ENCODE measurements at places on chromosomes 4 and X. TPM values are rescaled to one million over a fixed set of nuclear protein-coding genes. Genes with fewer than 3 reads are reported as not detected.

DNA sequence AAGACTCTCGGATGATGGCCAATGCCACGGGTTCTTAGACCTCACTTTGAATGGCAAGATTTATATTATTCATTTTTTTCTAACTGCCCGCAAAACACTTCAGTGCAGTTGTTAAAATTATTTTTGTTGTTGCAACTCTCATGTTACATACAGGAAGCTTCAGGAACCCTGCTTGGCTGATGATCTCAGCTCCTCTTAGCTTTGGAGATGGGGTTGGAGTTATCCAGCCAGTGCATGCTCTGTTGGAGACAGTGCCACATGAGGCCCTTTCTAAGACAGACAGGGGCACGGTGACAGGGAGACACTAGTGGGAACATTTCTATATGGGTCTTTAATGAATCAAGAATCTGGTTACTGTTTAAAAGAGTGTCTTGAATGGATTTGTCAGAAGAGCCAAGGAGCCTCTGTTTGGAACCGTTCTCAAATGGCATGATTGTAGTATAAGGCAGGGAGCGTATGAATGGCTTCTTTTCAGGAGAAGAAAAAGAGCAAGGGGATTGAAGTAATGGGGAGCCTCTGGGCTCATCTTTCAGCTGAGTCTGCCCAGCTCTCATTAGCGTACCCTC, 61.9 kb upstream of the ENPP6 start:
- H3K27ac ChIP-seq, result no peak overlapping the region
- H3K4me1 ChIP-seq, result no peaks in the 10 kb centered on the region
- peaks cover 8% of the 10 kb centered on the region for H3K36me3 ChIP-seq
- no peaks in the 10 kb centered on the region for H3K27me3 ChIP-seq

DNA sequence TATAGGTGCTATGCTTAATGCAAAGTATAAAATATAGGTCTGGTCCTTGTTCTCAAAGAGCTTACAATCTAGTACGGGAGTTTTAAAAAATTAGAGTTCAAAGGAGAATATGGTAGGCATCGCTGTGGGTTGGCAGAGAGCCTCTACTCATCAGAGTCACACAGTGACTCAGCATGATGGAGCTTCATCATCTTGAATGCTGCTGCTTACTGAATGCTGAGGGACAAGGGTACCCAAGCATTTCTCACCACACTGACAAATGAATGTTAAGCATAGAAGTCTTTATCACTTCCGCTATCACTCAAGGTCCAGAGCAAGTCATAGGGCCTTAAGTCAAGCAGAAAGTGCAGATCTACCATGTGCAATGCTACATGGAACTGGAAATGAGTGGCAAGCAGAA, 268.6 kb upstream of the IGFBP7 start:
- DNase-seq, result no peak
- peaks cover 8% of the 10 kb centered on the region for H3K36me3 ChIP-seq
- H3K4me3 ChIP-seq, result no peak overlapping the region
- H3K27me3 ChIP-seq, result no peaks in the 10 kb centered on the region

DNA sequence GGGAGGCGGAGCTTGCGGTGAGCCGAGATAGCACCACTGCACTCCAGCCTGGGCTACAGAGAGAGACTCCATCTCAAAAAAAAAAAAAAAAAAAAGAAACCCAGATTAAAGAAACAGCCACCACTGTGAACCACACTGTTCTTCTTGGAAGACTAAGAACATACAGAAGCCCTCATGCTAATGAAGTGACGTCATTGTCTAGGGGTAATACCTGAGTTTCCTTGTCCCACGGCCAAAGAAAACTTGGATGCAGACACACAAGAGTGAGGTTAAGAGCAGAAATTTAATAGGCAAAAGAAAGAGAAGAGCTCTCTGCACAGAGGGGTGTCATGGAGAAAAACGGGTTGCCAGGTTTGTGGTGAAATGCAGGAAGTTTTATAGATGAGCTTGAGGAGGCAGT, 691.6 kb downstream of the NLGN4X start:
- no peak overlapping the region for H3K27ac ChIP-seq
- no peaks in the 10 kb centered on the region for H3K27me3 ChIP-seq
- no peak overlapping the region for H3K4me3 ChIP-seq
- no peaks in the 10 kb centered on the region for H3K4me1 ChIP-seq
- no peaks in the 10 kb centered on the region for H3K36me3 ChIP-seq

SRPX2 gene
- not detected for total RNA-seq

DNA sequence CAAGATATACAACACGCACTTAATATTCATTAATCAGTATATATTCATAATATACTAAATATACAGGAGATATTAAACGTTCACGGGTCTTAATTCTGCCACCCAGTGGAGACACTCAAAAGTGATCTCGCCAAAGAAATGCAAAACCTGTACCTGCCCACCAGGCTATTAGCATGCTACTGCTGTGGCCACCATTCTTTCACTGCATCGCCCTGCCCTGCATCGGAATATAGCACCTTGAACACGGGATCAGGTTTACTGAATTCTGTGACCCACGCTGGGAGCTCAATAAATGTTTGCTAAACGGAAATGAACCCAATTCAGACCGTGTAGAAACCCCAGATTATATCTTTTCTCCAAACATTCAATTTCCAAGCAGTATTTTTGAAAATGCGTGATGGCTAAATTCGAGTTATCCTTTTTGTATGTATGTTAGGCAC, 840 bp upstream of the CLCN3 start:
- H3K27me3 ChIP-seq, result peaks cover 2% of the 10 kb centered on the region
- H3K36me3 ChIP-seq, result no peaks in the 10 kb centered on the region
- no peak for DNase-seq
- H3K4me3 ChIP-seq, result peak overlapping the region; percentile 95
- peak overlapping the region; percentile 87 for H3K27ac ChIP-seq
- H3K4me1 ChIP-seq, result peaks cover 9% of the 10 kb centered on the region

MAGEA1 gene
- total RNA-seq, result not detected

IL13RA1 gene
- total RNA-seq, result 1.1 TPM

- no peak overlapping the region for H3K4me3 ChIP-seq
- no peaks in the 10 kb centered on the region for H3K27me3 ChIP-seq
- H3K36me3 ChIP-seq, result no peaks in the 10 kb centered on the region
- H3K27ac ChIP-seq, result no peak overlapping the region
- DNase-seq, result no peak
- H3K4me1 ChIP-seq, result no peaks in the 10 kb centered on the region
Observed at GRCh38 chrX:74009041-74009440, 294.9 kb upstream of the ZCCHC13 start.

DNA sequence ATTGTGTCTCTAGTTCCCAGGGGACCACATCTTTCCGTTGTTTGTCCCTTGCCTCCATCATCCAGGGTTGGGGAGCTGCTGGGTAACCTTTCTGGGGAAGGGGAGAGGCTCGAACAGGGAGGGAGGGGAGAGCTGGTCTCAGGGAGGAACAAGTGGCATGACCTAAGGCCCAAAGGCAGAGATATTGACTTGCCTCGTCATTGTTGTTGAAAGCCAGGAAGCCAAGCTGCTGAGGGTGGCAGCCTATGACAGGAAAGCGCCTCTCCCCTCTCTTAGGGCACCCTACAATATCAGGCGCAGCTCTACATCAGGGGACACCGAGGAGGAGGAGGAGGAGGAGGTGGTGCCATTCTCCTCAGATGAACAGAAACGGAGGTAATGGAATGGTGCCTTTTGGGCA, 20.8 kb downstream of the ZNF185 start:
- H3K27ac ChIP-seq, result no peak overlapping the region
- H3K4me1 ChIP-seq, result peaks cover 7% of the 10 kb centered on the region
- DNase-seq, result no peak
- peaks cover 4% of the 10 kb centered on the region for H3K27me3 ChIP-seq
- H3K4me3 ChIP-seq, result no peak overlapping the region
- H3K36me3 ChIP-seq, result no peaks in the 10 kb centered on the region

LNX1 gene
- total RNA-seq, result 0.10 TPM

DNA sequence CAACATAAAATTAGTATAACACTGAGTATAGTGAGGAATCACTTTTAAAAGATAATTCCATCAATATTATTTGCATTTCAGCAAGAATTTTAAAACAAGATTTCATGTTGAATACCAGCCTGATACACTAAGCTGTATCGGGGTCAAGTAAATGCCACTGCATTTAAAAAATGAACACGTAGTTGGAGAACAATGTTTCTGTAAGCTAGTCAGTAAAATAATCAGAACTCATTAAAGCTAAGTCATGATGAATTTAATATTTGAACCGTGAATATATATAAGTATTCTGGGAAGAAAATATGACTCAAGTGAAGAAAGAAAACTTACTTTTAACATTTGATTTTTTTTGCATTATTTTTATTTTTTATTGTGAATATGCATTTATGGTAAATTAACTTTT, 611.0 kb upstream of the PABPC4L start:
- H3K27ac ChIP-seq, result no peak overlapping the region
- H3K36me3 ChIP-seq, result no peaks in the 10 kb centered on the region
- no peak for DNase-seq
- H3K4me1 ChIP-seq, result no peaks in the 10 kb centered on the region
